ENCODE measurements at places on chromosomes 16 and 17.

DNA sequence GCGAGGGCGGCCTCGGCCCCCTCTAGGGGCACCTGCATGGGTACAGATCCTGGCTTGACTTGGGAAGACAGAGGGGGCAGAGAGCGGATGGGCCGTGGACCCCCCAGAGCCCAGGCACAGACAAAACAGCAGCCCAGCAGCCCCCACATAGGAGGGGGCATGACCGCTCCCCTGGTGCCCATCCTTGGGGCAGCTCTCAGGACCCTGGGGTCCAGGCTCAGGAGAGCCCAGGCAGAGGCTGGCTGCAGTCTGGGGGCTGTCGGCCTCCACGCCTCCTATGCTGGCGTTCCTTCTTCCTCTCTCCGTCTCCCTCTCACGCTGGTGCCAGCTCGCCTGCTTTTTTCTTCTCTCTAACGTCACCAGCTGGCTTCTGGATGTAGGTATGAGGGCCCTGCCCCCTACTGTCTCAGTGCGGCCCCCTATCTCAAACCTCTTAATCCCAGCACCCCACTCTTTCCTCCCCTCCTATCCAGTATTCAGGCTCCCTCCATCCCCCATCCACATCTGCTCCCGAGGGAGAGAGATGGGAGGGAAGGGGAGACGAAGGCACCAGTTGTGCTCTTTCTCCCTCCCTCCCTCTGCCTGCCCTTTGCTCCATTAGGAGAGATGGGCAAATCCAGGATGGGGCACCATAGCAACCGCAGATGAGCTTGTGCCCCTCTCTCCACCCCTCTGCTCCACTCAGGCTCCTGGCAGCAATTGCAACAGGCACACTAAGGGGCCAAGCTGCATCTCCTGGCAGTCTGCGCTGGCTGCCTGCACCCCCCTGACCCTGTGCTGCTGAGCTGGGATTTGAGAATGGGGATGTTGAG, at the start of gene GPR179:
Gene GPR179, minus strand, starts transcription at position 349 of the 812 bp plus-strand sequence. Its CDS starts 167 bp downstream, at position 182.
- DNase-seq: no peak

DNA sequence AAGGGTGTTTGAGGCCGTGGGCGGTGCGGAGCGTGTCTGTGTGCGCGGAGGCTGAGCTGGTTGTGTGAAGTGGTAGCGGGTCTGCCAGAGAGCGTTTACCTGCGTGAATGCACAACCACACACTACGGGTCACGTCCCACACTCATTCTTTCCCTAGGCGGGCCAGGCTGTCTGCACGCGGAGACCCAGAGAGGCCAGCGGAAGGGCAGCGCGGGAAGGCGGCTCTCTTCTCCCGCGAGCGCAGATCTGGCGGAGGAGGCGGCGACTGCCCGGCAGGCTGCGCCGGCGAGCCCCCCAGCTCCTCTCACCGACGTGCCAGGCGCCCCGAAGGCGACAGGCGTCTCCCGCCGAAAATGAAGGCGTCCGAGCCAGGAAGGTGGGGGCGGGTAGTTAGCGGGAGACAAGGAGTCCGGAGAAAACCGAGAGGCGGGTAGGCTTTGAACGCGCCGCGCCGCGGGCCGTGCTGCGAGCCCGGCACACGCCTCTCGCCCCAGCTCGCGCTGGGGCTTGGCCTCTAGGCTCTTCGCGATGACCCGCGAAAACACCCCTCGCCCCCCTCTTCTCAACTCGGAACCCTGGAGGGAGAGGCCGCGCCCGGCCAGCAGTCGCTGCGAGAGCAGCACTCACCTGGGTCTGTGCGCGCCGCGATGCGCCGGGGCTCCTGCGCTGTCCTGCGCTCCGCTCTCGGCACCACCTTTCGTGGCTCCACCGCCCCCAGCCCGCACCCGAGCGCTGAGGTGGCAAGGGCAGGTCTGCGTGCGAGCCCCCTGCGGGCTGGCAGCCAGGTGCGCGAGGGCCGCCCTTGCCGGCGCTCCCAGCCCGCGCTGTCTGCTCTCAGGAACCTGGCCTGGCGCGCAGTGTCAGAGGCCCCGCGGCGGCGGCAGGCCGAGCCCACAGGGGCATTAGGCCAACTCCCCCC, 2.0 kb upstream of the FOXF1 start:
- DNase-seq: no peak

- no peak for DNase-seq
These were observed 26.4 kb upstream of the MAPK3 start for GRCh38 chr16:30149250-30149930.

- no peak for DNase-seq
These were observed 11.3 kb upstream of the DCAF7 start for GRCh38 chr17:63538693-63539595.

DNA sequence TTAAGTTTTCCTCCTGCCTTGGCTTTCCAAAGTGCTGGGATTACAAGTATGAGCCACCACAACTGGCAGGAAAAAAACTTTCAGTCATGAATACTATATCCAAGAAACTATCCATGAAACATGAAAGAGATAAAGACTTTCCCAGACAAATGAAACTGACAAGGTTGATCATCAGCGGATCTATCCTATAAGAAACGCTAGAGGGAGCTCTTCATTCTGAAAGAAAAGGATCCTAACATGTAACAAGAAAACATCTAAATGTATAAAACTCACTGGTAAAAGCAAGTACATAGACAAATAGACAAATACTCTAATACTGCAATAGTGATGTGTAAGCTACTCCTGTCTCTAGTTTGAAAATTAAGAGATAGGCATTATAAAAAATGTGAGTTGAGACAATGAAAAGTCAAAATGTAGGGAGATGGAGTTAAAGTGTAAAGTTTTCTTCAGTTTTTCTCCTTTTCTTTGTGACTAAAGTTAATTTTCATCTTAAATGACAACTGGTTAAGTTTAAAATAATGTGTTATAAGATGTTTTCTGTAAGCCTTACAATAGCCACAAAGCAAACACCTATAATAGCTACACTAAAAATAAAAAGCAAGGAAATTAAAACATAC, 79.6 kb upstream of the TEKT1 start:
- DNase-seq: peak; percentile 55

DNA sequence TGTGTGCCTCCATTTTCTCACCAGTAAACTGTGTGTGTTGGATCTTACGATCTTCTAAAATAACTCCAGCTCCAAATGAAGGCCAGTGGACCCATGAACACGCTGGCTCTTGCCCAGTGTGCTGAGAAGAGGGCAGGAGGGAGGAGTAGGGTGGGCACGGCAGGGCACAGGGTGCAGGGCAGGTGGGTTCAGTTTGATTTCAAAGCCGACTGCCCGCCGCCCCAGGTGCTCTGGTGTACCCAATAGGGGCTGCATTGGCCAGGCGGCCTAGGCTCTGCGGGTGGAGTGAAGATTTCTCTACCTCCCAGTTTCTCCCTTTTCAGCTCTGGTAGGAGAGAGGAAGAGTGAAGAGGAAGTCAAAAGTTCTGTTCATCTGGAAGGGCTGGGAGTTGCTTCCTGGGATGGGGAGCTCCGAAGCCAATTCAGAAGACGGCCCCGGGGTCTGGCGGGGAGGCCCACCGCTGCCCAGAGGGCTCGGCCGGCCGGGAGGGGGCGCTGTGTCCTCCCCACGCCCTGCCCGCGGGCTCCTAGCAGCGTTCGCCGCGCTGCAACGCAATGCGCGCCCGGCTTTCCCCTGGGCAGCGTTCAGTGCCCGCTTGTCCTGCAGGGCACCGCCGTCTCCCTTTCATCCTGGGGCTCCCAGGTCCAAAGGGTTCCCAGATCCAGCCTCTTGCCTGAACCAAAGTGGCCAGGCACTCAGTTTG, 1.1 kb upstream of the CRHR1 start:
- peak; percentile 5 for DNase-seq

DNA sequence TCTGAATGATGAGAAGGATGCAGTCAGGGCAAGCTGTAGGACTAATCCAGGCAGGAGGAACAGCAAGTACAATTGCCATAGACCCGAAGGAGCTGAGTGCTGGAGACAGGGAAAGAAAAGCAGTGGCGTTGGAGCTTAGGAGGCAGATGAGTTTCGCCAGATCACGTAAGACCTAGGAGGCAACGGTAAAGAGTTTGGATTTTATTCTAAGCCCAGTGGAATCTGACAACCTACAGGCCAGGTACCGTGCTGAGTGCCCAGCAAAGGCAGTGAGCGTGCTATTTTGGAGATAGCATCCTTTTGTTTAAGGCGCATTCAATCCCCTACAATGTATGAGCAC, 1.2 kb downstream of the USP43 start:
- peak; percentile 38 for DNase-seq

DNA sequence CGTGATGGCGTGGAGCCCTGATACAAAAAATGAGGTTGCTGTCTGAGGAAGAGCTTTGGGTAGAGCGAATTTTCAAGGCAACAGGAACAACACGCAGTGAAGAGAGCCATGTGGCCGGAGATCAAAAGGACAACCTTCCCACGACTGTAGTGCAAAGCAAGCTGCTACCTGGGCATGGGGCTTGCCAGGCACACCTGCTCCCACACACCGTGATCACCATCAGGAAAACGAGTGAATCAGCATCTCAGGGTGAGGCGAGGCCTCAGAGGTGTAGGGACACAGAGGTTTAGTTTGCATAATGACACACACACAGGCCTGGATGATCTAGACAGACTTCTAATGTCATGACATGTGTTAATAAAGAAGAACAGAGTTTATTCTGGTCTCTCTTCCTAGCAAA, 65.7 kb downstream of the PARN start:
- DNase-seq: peak; percentile 49

GRCh38 chr16:30628628-30629540, 18.7 kb upstream of the ZNF689 start:
- DNase-seq: peak; percentile 76

GRCh38 chr17:64099543-64099942, 30.4 kb downstream of the ERN1 start:
- DNase-seq: no peak

GRCh38 chr17:400257-400656, 47.6 kb upstream of the RPH3AL start:
- no peak for DNase-seq

GRCh38 chr16:88974080-88974915, 2.7 kb downstream of the CBFA2T3 start:
- no peak for DNase-seq

- DNase-seq: no peak
These were observed 33.6 kb upstream of the CDH5 start for GRCh38 chr16:66332634-66333610.

GRCh38 chr16:21235199-21235585, 1.7 kb downstream of the ANKS4B start:
- no peak for DNase-seq

GRCh38 chr16:67525176-67525860, 3.3 kb upstream of the RIPOR1 start:
- DNase-seq: peak; percentile 56

DNA sequence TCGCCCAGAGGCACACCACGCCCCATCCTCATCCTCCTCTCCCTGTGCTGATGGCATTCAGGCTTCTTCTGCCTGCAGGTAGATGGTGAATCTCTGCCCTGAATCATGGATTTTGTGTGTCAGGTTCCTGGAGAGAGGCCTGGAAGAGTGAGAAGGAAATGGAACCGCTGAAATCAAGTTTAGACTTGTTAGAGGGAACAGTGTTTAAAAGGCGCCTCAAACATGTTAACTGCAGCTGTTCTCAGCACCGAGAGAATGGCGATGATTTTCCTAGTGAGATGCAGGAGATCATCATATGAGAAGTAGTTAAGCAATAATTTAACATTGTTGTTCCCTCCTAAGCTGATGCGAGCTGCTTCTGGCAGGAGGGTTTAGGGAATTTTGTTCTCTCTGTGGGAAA, 744.4 kb upstream of the EEF2KMT start:
- DNase-seq: no peak

GRCh38 chr17:35514564-35514963, 22.9 kb downstream of the SLFN12L start:
- no peak for DNase-seq

DNA sequence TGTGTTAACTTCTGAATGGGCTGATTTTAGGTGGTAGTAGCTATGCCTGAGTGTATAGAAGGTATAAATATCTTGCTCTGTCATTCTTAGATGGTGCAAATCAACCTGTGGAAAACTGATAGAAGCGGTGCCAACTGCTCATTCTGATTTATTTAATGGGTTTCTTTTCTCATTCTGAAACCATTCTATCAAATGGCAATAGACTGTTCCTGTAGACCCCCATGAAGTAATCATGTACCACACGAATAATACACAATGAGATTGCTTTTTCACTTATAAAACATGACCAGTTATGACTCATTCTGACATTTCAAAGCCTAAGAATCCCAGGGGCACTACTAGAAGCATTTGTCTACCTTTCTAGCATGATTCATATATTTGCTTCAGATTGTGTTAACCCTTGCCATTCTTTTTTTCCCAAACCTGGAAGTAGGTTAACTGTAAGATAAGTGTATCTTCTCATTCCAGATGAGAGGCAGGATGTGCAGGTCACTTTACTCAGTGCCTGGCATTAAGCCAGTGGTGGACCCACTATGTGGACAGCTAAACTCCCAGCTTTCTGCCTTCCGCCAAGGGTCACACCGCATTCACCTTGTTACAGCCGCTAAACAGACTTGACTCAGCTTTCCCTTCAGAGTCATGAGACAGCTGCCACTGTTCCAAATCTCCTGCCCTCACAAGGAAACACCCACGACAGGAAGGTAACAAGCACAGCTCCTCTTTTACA, 16.4 kb upstream of the SLC16A11 start:
- peak; percentile 99 for DNase-seq

GRCh38 chr17:79757140-79757745, 20.7 kb upstream of the CBX2 start:
- DNase-seq: no peak

DNA sequence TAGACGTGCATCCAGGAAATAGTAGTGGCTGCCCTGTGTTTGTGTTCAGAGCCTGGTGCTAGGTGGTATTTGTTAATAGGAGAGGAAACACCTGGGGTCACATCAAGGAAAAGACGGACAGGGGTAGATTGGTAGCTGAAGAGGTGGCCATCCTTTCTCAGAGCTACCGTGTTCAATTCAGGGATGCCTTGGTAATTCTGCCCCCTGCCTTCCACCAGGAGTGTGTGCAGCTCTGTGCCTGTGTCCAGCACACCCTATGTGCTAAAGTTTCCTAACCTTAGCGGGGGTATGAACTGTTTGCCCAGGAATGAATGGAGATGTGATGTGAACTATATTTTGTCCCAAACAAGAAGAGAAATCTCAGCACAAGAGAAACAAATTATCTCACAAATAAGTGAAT, 174.1 kb upstream of the MPHOSPH6 start:
- DNase-seq: no peak

DNA sequence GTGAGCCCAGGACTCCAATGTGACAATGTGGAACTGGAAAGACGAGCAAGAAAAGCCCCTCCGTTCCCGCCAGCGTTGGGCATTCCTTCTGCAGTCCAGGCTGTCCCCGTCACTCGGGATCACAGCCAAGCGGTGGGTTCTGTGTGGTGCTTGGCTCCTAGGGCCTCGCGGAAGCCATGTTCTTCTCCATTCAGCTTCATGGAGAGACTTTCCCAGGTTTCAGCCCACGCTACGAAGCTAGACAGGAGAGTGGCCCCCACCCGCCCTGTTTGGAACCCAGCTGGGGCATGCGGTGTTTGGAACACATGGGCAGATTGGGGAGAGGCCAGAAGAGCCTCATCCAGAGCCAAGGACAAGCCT, 5.8 kb downstream of the LMF1 start:
- no peak for DNase-seq

- peak; percentile 30 for DNase-seq
These were observed 10.9 kb upstream of the MMD start for GRCh38 chr17:55432358-55433028.

- DNase-seq: no peak
These were observed 122.3 kb downstream of the MRTFB start for GRCh38 chr16:14193316-14193871.

GRCh38 chr17:55436224-55437158, 14.9 kb upstream of the MMD start:
- DNase-seq: no peak

Measured in kidney tubule cell (primary cell).